ENCODE measurements at places on chromosomes 6 and 20. TPM values are rescaled to one million over a fixed set of nuclear protein-coding genes. Genes with fewer than 3 reads are reported as not detected.

The HS3ST5 gene
- not detected for total RNA-seq

- no peak for DNase-seq
These were observed 141.5 kb upstream of the PDE10A start for GRCh38 chr6:165804331-165805066.

GRCh38 chr6:169861431-169862042 is 110.1 kb downstream of the ERMARD start:
- DNase-seq, result no peak

DNA sequence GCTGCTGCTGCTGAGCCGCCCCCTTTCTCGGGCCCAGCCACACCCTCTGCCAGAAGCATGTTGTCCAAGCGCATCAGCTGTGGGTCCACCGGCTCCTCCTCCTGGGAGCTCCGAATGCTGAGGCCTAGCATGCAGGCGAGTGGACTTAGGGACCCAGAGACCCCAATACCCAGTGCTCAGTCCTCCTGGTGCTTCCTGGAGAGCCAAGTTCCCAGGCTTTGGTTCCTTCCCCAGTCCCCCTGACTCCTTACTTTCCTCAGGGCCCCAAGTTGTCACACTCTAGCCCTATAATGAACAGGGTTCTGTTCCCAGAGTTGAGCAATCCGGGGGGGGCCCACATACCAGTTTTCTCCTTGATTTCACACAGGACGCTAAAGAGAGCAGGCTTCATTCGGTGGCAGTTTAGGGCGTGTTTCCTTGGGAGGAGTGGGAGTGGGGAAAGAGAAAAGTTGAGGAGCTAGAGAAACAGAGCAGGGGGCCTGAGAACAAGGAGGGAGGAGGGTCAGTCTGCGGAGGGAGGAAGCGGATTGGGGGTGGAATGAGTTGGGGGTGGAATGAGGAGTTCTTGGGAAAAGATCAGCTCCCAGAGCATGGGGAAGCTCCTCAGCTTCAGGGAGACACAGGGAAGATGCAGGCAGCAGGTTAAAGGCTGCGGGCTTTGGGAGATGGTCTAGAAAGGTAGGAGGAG is 1.5 kb downstream of the PBX2 start:
- no peak for DNase-seq
